ENCODE measurements at places on chromosomes 6 and 20.

DNA sequence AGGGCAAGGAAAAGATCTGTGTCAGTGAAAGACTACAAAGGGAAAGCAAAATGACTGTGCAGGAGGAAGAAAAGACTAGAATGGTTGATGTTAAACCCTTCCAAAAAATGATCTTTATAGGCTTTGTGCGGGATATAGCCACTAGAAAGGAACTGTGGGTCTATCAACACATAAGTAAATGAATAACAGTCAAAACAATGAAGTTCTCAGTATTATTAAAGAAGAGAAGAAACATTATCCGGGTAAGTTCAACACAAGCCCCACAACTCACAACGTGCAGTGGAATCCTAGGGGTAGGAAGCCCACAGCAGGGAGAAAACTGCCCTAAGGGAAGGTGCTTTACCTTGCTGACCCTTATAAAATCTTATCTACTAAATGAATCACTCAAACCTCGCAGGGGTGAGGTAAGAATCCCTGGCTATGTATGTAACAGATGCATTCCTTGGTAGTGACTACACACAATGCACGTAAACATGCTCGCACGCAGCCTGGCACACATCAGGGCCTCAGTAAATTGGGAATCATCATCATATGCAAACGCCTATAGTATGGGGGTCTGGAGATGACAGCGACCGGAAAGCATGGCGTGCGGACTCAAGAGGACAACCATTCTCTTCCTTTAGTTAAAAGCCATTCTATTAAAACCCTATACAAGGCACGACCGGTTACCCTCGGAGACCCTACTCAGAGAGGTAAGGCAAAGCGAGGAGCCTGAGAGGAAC lies 11.3 kb downstream of the TFAP2A start:
- DNase-seq: no peak

GRCh38 chr6:20448828-20449227 lies 47.1 kb downstream of the E2F3 start:
- DNase-seq: no peak

GRCh38 chr20:63703976-63704748 lies 3.6 kb downstream of the ARFRP1 start:
- no peak for DNase-seq

- no peak for DNase-seq
These were observed 15.2 kb upstream of the ARFGEF2 start for GRCh38 chr20:48906221-48906877.

GRCh38 chr6:143429970-143430369 lies 20.5 kb downstream of the ADAT2 start:
- no peak for DNase-seq

DNA sequence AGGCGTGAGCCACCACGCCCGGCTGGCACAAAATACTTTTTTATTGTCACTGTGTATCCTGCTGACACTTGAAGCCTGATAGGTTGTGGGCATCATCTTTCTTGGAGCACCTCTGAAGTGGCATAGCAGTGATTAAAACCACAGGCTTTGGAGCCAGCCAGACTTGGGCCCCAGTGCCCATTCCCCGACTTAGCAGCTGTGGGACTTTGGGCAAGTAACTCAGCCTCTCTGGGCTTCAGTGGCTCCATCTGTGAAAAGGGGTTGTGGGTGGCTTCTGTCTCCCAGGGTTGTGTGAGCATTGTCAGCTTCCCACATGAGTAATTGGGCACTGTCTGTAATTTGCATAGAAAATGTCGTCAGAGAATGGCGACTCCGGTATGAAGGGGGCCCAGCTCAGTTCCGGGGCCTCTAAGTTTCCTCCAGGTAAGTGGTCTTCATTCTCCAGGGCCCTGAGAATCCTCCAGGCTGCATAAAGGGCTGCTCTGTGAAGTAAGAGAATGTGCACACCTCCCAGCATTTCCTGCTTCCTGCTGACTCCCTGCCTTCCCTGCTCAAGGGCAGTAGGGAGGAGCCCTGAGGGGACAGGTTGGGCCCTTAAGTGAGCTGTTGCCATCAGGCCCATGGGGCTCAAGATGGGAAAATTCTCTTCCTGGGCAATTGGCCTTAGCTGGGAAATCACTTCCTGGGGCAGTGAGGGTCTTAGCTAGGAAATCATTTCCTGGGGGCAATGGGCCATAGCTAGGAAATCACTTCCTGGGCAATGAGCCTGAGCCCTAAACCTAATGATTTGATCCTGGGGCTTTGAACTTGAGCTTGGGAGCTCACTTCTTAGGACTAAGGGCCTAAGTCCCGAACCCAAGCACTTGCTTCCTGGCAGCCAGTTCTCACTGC lies 27.2 kb downstream of the ARHGAP40 start:
- DNase-seq: no peak
